M059J (cell line): ENCODE measurements at places on chromosomes 16 and 17.

DNA sequence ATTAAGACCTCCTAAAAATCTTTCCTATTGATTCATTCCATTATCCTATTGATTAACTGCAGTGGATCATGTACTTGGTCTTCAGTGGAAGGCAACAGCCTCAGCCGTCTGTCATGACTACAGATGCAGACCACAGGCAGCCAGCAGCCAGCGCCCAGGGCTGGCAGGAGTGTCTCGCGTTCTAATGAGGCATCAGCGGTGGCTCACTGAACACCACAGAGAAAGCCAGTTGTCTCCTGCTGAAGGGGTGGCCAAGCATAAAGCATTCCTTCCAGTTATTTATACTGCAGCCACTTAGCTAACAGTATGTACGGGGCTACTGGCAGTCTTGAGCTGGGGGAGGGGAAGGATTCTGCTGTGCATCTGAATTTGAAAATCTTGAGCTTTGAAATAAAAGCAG lies 214.3 kb downstream of the IRX3 start:
- DNase-seq: no peak

DNA sequence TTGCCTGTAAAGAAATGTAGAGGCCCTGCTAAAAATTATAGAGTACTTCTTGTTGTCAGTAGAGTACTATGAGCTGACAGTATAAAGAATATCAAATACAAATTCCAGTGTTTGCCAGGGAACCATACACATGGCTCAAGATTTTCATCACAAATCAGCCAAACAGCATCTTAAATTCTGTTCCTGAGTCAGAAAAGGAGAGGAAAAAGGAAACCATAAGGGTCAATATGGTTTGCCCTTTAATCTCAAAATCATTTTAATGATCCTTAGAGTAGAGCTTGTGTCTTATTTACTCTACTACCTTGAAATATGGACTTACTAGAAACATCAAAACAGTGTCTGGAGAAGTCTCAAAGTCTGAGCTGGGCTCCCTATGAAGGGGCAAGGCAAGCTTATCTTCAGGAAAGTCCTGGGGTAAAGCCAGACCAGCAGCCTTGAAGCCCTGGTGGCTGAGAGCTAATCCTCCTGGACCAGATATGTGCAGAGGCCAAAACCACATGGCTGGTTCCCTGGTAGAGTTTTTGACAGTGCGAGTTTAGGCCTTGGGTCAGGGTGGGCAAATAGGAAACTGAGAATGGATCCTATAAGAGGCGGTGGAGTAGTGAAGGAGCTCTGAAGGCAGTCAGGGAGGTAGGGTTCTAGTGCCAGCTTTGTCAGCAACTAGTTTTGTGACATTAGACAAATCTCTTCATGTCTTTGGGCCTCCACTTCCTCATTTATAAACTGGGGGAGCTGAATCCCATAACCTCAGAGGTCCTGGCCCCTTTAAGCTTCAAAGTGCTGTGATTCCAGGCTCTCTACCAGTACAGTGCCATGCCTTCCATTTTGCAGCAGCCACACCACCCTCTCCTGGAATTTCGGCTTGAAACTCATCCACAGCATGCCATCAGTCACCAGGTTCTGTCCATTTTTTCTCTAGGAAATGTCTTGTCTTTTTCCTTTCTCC lies 38.9 kb downstream of the MRTFB start:
- peak; percentile 33 for DNase-seq

GRCh38 chr16:86424398-86424797 lies 85.9 kb upstream of the FOXF1 start:
- DNase-seq: no peak

DNA sequence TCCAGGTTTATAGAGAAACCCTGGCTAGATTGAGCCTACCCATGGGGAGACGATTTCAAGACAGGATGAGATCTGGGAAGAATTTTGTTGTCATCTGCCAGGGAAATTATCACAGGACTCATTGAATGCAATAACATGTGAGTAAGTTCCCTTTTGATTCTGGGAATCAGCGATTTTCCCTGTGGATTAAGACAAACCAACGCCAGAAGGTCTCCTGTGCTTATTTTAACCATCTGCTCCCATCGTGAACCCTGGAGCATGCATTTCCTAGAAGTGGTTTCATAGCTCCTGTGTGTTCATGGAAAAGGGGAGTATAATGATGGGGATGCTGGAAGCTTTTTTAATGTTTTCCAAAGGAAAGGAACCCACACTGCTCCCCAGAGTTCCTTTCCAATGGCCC lies 21.0 kb upstream of the ARHGAP44 start:
- DNase-seq: no peak

DNA sequence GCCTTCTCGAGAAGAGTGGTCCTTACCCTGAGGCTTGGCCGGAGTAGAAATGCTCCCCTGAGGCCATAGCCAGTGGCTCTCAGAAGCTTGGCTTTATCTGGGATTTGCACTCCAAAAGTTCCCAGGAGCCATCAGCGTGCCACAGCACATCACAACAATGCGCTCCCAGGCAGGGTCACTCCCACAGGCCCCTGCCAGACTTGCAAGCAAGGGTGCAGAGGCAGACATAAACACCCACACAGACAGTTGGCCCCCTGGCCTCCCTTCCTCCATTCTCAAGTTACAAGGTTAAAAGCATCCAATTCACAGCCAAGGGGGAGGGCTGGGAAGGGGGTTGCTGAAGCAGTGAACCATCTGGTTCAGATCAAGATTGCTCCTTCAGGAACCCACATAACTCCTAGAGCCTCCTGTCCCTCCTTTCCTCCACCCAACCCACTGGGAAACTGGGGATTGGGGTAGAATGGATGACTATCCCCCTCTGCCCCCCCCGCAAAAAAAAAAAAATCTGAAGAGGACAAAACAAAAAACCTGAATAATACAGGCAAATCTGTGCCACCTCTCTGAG lies 1.8 kb downstream of the ST3GAL2 start:
- DNase-seq: peak; percentile 89

DNA sequence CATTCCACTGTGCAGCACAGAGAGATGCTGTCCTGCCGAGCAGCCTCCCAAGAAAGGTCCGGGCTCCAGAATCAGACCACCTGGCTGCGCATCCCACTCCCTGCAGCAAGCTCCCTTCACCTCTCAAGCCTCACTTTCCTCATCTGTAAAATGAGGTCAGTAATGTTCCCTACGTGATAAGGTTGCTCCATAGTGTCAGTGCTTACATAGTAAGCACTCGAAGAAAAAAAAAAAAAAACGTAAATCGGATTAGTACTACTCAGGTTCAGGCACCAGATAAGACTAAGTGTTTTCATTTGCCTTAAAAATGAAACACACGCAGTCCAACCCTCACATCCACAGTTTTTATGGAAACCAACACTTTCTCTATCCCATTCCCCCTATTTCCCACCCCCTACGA lies 76.7 kb downstream of the CCT6B start:
- no peak for DNase-seq

GRCh38 chr16:1784977-1785845 lies 2.5 kb downstream of the NUBP2 start:
- DNase-seq: no peak

- DNase-seq: peak; percentile 42
Measured at GRCh38 chr16:85935974-85936760, 37.2 kb downstream of the IRF8 start.

DNA sequence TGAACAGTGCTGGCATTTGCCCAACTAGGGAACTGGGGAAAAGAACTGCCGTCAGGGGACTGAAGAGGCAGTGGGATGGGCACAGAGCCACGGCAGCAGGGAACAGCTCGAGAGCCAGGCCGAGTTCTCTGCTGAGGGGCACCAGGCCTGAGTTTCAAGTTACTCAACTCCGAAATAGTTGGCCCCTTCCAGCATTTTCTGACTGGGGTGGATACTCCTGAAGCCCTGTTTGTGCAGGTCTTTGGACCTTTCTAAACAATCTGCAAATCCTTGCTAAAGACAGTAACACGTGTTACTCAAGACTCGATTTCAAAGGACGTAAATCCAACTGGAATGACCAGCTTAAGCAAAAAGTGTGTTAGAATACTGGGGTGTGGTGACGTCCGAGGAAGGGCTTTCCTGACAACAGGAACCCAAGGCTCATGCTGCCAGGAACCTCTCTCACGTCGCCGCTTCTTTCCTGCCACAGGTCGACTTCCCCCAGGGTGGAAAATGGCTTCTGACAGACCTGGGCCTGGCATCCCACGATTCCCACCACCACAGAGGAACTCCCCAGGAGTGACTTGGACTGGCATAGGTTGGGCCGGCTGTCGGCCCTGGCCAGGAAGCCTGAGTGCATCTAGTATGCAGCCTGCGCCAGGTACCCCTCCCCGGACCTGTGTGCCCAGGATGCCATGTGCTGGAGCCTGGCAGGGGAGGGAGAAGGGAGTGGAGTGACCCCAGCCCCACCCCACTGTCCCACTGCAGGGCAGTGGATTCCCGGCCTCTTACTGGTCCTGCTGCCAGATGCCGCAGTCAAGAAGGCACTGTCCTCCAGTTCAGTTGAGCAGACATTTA lies 71.9 kb downstream of the N4BP1 start:
- no peak for DNase-seq

GRCh38 chr17:5826384-5826783 lies 242.1 kb upstream of the NLRP1 start:
- DNase-seq: peak; percentile 65

DNA sequence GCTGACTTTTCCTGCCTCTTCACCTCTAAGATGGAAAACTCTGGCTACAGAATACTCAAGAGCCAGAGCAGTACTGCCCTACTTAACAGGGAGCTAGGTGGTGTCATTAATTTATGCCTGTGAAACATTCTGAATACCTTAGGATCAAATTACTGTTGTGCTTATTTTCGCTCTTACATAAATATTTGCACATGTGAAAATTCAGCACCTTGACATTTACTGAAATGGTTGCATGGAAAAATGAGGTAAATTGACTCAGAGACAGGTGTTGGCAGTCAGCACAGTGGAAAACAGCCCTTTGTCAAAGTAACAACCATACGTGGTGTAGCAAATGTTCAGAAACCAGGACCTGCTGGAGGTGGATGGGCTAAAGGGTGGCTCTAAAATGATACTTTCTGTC lies 193.6 kb downstream of the CDH8 start:
- DNase-seq: no peak

GRCh38 chr17:9330611-9331271 lies 244.9 kb downstream of the STX8 start:
- DNase-seq: no peak

GRCh38 chr17:2090804-2091534 lies 36.1 kb downstream of the HIC1 start:
- DNase-seq: peak; percentile 92

GRCh38 chr16:69498926-69499325 lies 66.8 kb upstream of the NFAT5 start:
- no peak for DNase-seq

DNA sequence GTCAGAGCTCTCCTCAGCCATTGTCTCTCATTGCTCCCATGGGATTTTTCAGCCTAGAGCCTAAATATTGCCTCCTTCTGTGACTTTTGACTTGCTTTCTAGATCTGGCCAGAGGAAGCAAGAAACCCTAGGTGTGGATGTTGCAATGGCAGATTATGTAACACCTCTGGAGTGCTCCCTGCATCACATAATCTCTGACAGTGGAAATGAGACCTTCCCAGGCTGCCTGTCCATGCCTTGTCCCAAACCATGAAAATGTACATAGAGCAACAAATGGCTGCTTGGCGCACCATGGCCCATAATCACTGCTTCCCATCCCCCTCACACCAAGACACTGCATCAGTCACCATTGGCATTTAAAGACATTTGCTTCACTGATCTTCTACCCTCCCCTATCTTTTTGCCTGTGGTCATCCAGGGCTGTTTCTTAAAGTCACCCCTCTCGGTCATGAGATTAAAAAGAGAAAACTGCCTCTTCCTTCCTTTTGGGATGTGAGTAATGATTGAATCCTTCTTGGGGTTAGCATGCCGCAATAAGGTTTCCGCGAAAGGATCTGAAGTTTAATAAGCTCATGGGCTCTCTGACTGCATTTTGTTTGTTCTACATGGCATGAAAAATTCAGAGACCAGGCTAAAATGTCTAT lies 34.2 kb upstream of the CCL2 start:
- DNase-seq: no peak

DNA sequence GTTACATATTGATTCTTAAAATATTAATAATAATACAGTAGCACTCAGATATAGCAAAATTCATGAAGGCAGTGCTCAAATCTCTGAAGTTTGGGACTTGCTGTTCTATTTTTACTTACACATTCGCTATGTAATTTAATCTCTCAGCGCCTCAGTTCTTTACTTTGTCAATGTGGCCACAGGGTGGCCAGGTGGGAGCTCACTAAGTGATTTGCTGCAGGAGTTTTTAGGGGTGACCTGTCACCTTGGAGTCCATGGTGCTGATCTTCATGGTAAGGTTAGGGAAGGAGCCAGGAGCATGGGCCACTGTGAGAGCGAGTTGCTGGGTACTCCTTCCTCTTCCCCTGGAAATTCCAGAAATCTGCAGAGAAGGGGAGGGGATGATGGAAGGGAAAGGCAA lies 28.1 kb downstream of the VWA3A start:
- no peak for DNase-seq

DNA sequence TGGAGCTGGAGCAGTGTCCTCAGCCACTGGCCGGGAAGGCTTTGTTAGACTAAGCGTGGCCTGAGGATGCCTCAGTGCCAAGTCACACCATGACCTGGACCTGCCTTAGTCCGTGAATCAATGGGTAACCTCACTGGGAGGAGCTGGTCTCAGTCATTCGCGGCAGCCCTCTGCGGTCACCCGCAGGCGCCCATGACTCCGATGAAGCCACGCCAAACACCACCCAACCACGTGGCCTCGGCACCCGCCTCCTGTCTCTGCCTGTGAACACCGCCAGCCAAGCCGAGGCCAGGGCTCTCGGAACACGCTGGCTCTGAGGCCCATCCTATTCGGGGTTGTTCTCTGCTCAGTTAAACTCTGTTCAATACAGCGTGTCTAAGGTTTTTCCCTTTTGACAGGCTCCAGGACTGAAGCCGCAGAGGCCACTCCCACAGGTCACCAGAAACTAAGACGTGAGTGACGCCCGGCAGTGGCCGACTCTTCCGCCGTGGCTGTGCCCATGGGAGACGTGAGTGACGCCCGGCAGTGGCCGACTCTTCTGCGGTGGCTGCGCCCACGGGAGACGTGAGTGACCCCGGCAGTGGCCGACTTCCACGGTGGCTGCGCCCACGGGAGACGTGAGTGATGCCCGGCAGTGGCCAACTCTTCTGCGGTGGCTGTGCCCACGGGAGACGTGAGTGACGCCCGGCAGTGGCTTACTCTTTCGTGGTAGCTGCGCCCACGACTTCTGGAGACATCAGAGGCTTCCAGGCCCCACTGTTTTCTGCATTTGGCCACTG lies 16.8 kb upstream of the PABPN1L start:
- no peak for DNase-seq

DNA sequence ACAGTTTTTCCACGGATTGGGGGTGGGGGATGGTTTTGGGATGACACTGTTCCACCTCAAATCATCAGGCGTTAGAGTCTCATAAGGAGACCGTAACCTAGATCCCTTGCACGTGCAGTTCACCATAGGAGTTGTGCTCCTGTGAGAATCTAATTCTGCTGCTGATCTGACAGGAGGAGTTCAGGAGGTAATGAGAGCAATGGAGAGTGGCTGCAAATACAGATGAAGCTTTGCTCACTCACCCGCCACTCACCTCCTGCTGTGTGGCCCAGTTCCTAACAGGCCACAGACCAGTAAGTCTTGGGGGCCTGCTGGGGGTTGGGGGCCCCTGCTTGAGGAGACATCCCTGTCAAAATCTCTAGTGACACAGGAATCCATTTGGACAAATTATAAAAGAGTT lies 29.8 kb downstream of the SLC39A11 start:
- no peak for DNase-seq
